ENCODE measurements at places on chromosomes 3 and 15.

DNA sequence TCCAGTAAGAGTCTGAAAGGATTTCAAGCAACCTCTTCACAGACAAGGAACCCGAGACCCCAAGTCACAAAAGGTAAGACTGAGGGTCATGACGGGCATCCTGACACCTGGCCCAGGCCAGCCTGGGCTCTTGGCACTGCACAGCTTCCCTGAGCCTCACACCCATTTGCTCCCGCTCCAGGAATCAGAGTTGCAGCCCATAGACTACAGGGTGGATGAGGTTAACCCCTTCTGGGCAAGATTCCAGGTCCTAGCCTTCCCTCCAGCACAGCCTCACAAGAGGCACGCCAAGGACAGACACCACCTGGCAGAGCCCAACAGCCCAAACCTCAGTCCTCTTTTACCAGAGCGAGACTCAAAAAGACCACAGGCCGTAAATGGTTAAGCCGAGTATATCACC, 36.2 kb downstream of the RBPMS2 start:
- no peak for DNase-seq

GRCh38 chr15:91965501-91966193, 112.1 kb downstream of the SLCO3A1 start:
- no peak for DNase-seq

GRCh38 chr15:26028086-26028740, 165.1 kb upstream of the ATP10A start:
- DNase-seq: no peak

DNA sequence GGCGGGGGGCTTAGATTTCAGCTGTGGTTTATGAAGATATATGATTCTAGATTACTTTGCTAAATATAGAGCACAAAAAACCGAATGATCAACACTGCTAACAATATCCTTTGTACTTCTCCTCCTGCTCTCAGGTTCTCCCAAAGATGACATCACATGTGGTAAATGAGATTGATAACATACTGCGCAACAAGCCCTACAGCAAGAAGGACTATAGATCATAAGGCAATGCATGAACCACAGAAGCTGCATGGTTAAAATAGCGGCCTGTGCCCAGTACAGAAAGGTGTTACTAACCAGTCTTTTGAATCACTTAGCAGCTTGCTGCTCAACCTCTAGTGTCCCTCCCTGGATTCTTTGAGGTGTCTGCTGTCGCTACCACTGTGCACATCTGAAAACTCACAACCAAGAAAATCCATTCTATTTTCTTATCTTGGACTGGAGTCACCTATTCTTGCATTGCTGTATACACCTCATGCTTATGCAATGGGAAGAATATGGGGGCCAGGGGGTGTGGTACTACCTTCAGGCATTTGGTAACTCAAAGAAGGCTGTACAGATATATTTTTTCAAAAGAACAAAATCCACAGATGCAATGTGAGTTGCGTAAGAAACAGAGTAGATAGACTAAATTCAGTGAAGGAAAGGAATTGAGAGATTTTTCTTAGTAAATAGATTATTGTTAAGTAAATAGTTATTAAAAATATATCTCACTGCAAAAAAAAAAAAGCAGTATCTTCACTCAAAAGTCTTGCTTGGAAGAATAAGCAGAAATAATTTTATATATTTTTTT, 18.2 kb downstream of the SSR3 start:
- DNase-seq: peak; percentile 34

- no peak for DNase-seq
Observed at GRCh38 chr3:87147562-87147961, 79.5 kb upstream of the CHMP2B start.

GRCh38 chr15:57789225-57789624, 82.7 kb downstream of the POLR2M start:
- DNase-seq: no peak

DNA sequence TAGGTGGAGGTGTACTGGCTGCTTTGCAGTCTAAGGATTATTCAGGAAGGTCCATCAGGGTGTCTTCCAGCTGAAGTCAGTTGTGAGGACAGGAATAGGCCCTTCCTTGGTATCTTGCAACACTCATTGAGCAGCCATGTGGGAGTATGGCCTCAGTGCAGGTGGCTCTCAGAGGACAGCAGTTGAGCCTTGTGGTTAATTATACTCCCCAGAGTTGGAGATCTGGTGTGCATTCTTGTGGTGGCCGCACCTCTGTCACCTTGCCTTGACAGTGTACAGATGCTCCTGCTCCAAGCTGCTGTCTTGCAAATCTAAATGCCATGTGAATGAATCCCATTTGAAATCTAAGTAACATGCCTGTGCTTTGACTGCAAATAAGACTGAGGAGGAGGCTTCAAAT, 339.9 kb upstream of the BCHE start:
- no peak for DNase-seq

GRCh38 chr15:65067645-65068402, at the start of gene RASL12:
Gene RASL12 (minus strand): TSS chr15:65067991. CDS start chr15:65067835, 156 bp downstream.
- no peak for DNase-seq

- DNase-seq: no peak
Observed at GRCh38 chr3:107208796-107209195, 168.4 kb upstream of the CCDC54 start.

DNA sequence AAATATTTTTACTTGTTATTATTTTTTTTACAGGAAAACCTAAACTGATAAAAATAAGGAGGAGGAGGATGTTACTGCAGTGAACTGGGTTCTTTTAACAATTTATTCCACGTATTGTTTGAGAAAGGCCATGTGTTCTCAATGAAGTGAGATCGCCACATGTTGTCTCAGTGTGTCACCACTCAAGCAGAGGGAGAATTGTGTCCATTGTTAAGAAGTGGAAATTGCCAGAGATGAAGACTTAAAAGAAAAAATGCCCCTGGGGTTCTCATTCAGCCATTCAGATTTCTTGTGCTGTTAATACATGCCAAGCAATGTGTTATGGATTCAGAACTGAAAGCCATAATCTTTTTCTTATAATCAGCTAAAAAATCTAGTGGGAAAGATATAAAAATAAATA, 297.1 kb downstream of the NSUN3 start:
- DNase-seq: no peak

DNA sequence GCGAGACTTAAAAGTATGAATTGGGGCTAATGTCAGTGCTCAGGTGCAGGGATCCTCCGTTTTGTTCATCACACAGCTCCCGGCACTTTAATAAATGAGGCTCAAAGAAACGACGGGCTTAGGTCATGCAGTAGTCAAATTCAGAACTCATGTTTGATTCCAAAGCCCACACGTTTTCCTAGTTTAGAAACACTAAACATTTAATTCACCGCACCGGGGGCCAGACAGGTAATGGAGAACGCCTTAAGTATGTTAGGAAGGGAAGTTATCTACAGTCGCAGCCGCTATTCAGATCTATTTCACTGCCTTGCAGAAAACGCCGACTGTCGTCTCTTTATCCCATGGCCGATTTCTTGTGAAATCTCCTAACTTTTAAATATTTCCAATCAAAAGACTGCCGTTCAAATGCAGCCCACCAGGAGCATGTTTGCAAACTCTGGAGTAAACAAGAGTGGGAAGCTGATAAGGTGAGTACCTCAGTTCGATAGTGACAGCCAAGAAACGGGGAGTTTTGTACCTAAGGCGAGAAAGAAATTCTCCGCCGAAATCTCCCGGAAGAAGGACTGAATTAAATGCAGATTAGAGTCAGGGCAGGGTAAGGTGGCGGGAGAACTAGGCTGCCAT, 569 bp downstream of the HIGD2B start:
- peak; percentile 8 for DNase-seq

DNA sequence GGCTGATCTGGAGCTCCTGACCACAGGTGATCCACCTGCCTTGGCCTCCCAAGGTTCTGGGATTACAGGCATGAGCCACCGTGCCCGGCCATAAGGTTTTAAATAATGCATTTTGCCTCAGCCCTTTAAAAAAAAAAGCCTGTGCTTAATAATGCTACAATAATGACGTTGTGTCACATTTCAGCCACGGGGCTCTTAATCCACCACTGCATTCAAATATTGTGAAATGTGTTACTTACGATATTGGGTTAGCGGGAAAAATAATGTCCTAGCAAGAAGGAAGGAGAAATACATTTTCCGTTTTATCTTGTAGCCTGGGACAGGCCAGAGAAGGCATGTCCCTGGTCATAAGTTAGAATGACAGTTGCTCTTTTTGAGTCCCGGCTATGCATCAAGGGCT, 17.6 kb downstream of the PAQR5 start:
- peak; percentile 30 for DNase-seq

- DNase-seq: peak; percentile 56
Observed at GRCh38 chr15:94576889-94577533, 345.6 kb downstream of the MCTP2 start.
